ENCODE measurements at places on chromosomes 12 and 14.

GRCh38 chr12:43692064-43692463, 66.5 kb downstream of the PUS7L start:
- no peak for DNase-seq

- DNase-seq: no peak
These were observed 229.0 kb downstream of the SEC23A start for GRCh38 chr14:38873941-38874612.

- DNase-seq: no peak
These were observed 446.7 kb upstream of the TMEM132C start for GRCh38 chr12:127820271-127820670.

DNA sequence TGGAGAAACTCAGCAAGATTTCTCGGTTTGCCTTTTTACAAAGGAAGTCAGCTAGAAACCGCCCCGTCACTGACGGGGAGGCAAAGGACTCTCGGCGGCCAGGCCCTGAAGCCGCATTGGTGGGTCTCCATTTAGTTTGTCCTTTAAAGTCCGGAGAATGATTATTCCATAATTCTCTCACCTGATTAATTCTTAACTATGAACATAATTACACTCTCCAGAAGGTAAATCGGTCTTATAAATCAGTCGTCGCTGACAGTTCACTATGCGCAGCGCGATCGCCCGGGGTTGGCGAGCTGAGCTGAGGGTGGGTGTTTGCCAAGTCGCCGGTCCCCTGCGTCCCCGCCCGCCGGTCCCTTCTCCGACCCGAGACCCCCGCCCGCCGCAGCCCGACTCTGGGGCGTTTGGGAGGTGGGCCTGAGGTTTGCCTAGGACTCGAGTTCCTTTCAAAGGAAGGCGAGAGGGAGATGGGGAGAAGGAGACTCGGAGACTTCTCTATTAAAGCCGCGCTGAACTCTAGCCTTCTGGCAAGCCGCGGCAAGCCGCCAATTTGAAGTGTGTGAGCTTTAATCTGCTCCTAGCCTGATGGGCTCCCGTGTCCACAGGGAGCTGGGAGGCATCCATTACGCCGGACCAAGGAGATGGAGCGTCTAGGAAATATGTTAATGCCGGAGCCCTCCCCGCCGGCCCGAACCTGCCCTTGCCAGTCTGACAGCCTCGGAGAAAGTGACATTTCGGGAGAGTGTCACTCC, 392.9 kb downstream of the NOVA1 start:
- peak; percentile 36 for DNase-seq

- no peak for DNase-seq
These were observed 653.9 kb upstream of the TMEM132C start for GRCh38 chr12:127613056-127613455.

DNA sequence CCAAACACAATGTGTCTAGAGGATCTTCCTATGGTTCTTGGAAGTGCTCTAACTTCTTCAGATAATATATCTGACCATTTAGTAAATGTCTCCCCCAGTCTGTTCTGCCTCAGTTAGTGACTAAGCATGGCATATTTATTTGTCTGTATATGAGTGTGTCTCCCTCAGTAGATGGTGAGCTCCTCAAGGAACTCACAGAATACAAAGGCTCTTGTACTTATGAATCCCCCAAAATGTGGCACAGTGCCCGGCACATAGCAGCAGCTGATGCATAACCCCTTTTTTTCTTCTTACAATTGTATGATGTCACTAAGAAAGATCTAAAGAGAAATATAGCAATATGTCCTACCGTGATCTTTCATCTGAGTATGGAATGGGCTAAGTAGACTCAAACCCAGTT, 264.7 kb upstream of the PRICKLE1 start:
- DNase-seq: no peak

GRCh38 chr12:16573398-16574077, 32.4 kb downstream of the LMO3 start:
- DNase-seq: no peak
